ENCODE measurements at places on chromosomes 5 and 9.

GRCh38 chr9:91868732-91869391 is 81.2 kb downstream of the ROR2 start:
- H3K27me3 ChIP-seq = no peaks in the 10 kb centered on the region
- DNase-seq = no peak
- no peaks in the 10 kb centered on the region for H3K4me1 ChIP-seq
- H3K27ac ChIP-seq = no peak overlapping the region
- H3K4me3 ChIP-seq = no peak overlapping the region

- DNase-seq = no peak
- H3K27me3 ChIP-seq = no peaks in the 10 kb centered on the region
- H3K4me3 ChIP-seq = no peak overlapping the region
- no peak overlapping the region for H3K27ac ChIP-seq
- no peaks in the 10 kb centered on the region for H3K36me3 ChIP-seq
- H3K4me1 ChIP-seq = no peaks in the 10 kb centered on the region
Observed at GRCh38 chr9:135580664-135581380, 19.3 kb downstream of the PAEP start.

DNA sequence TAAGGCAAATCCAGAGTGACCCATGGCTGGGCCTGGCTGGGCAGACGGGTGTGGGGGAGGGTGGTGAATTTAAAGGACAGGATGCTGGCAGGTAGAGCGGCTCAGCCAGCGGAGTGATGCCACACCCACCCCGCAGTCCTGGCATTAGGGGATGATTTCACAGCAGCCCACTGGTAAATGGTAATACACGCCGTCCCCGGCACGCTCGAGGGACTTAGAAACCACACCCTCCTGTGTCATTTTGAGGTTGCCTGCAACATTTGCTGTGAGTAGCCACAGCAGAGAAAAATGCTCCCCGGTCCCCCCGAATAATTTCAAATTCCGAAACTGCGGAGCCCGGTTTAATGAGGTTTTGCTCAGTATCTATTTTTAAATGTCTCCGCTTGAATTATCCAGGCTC is 71.3 kb upstream of the FCN2 start:
- H3K4me1 ChIP-seq = no peaks in the 10 kb centered on the region
- no peaks in the 10 kb centered on the region for H3K36me3 ChIP-seq
- no peak for DNase-seq
- no peak overlapping the region for H3K4me3 ChIP-seq

- H3K4me3 ChIP-seq = no peak overlapping the region
- H3K27ac ChIP-seq = no peak overlapping the region
- H3K27me3 ChIP-seq = no peaks in the 10 kb centered on the region
- H3K4me1 ChIP-seq = peaks cover 33% of the 10 kb centered on the region
Observed at GRCh38 chr9:37972351-37972848, 68.5 kb upstream of the SLC25A51 start.

DNA sequence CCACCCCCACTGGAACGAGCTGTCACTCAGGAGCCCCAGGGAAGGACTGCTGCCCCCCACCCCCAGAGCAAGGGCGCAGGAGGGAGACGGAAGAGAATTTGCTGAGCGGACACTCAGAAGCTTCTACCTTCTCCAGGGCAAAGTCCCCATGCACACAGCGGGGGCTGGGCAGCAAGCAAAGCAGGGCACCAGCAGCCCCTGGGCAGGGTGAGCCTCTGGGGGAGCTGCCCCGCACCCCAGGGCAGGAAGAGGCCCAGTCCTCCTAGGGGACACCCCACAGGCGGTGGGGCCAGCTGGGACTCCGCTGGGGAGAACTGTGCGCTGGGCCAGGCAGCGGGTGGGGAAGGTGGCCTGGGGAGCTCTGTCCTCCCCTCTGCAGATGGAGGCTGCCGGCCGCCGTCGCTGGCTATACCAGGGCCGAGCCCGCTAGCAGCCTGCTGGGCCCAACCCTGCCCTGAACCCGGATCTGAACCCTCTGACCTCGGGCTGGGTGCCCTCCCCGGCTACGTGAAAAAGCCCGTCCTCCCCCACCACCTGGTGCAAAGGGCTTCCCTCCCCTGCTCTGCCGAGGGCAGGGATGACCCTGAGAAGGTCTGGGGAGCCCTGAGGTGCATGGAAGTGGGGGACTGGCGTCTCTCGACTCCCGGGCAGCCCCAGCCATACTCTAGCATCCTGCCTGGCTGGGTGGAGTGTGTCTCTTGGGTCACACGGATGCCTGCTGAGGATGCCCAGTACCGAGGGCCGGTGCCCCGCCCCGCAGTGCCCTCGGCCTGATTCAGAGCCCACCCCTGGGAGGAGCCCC is 597 bp upstream of the SLC34A3 start:
- no peak overlapping the region for H3K4me3 ChIP-seq
- peaks cover 4% of the 10 kb centered on the region for H3K4me1 ChIP-seq
- no peaks in the 10 kb centered on the region for H3K36me3 ChIP-seq
- H3K27ac ChIP-seq = no peak overlapping the region
- H3K27me3 ChIP-seq = no peaks in the 10 kb centered on the region
